ENCODE measurements at places on chromosomes 7 and 10.

DNA sequence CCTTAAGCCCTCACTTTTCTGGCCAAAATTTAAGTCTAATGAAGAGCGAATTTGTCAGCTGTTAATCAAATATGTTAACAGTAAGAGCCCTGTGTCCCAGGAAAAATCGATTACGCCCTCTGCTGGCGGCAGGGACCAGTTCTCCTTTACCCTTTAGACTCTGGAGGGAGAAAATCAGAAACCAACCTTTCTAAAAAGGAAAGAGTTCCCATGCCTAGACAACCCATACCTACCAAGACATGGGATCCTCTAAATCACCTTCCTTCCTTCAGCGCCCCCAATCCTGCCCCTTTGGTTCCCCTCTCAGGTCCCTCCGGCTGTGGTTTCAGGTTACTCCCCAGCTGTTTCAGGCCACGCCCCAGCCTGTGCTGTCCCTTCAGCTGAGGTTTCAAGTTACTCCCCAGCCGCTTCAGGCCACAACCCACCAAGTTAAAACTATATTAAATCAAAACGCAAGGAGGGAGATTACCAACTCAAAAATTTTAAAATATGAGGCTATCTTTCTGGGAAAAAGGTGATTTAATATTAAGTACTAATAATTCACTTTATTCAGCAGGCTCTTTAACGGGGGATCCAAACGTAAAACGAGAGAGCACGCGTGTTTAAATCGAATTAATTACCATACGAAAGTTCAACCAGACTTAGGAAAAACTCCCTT lies 1.4 kb upstream of the AKR1B15 start:
- H3K4me1 ChIP-seq: no peaks in the 10 kb centered on the region
- H3K4me3 ChIP-seq: no peak overlapping the region
- H3K36me3 ChIP-seq: no peaks in the 10 kb centered on the region
- peak; percentile 83 for DNase-seq
- no peaks in the 10 kb centered on the region for H3K27me3 ChIP-seq
- H3K27ac ChIP-seq: no peak overlapping the region

DNA sequence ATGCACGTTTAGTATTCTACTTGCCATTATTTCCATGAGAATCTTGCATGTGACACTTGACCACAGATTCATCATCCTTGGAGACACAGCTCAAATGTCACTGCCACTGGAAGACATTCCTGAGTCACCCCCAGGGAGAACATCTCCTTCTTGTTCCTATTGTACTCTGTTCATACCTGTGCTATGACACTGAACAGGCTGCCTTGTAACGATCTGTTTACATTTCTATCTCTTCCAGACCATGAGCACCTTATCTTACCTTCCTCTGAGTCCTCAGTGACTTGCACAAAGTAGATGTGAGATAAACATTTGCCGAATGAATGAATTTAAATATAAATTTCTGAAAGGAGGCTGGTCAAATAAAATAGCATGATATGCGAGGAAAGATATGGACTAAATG lies 331.9 kb upstream of the LRRN3 start:
- H3K4me1 ChIP-seq: no peaks in the 10 kb centered on the region
- H3K27me3 ChIP-seq: no peaks in the 10 kb centered on the region
- no peak overlapping the region for H3K27ac ChIP-seq
- no peak for DNase-seq

GRCh38 chr7:75985009-75985517 lies 9.3 kb downstream of the TMEM120A start:
- DNase-seq: no peak
- H3K4me3 ChIP-seq: no peak overlapping the region
- no peak overlapping the region for H3K27ac ChIP-seq
- peaks cover 17% of the 10 kb centered on the region for H3K4me1 ChIP-seq
- no peaks in the 10 kb centered on the region for H3K27me3 ChIP-seq

DNA sequence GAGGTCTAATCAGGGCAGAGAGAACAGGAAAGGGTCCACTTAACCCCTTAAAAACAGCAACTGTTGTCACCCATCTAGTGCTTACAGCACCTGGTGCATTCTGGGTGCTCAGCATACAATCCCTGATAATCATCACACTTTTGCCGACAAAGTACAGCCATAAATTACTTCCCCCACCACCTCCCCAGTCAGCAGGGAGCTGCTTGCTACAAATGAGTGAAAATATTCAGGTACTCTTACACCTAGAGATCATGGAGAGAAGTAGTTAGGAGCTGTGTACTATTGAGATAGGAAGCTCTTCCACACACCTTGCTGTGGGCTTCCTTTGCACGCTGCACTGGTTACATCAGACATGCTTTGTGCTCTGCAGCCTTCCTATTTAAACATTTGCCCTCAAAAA lies 723.5 kb upstream of the GALNT17 start:
- no peak overlapping the region for H3K27ac ChIP-seq
- H3K36me3 ChIP-seq: no peaks in the 10 kb centered on the region

GRCh38 chr10:94066411-94066810 lies 72.7 kb downstream of the PLCE1 start:
- H3K27me3 ChIP-seq: no peaks in the 10 kb centered on the region
- no peak for DNase-seq
- H3K27ac ChIP-seq: no peak overlapping the region
- peaks cover 24% of the 10 kb centered on the region for H3K4me1 ChIP-seq

DNA sequence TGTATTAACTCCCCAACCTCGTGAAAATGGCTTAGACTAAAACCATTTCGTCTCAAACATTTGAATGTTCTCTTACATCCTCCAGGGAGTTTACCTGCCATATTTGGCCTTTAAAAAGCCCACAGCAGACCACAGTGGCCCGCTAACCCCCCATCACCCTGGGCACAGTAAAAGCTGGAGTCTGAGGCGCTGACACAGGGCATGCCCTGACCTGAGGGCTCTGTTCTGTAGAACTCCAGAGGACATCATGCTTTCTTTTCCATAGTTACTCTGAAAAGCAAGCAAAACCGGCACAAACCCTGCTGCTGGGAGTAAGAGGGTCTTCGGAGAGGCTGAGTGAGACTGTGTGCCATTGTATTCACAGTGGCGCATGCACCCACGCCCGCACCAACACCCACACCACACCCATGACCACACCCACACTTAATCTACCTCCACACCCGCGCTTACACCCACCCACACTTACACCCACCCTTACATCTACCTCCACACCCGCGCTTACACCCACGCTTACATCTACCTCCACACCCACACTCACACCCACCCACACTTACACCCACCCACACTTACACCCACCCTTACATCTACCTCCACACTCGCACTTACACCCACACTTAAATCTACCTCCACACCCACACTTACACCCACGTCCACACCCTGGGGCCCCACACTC lies 32.1 kb downstream of the LRRC27 start:
- DNase-seq: no peak
- H3K4me1 ChIP-seq: no peaks in the 10 kb centered on the region
- no peak overlapping the region for H3K27ac ChIP-seq
- H3K36me3 ChIP-seq: peaks cover 11% of the 10 kb centered on the region
- no peak overlapping the region for H3K4me3 ChIP-seq

DNA sequence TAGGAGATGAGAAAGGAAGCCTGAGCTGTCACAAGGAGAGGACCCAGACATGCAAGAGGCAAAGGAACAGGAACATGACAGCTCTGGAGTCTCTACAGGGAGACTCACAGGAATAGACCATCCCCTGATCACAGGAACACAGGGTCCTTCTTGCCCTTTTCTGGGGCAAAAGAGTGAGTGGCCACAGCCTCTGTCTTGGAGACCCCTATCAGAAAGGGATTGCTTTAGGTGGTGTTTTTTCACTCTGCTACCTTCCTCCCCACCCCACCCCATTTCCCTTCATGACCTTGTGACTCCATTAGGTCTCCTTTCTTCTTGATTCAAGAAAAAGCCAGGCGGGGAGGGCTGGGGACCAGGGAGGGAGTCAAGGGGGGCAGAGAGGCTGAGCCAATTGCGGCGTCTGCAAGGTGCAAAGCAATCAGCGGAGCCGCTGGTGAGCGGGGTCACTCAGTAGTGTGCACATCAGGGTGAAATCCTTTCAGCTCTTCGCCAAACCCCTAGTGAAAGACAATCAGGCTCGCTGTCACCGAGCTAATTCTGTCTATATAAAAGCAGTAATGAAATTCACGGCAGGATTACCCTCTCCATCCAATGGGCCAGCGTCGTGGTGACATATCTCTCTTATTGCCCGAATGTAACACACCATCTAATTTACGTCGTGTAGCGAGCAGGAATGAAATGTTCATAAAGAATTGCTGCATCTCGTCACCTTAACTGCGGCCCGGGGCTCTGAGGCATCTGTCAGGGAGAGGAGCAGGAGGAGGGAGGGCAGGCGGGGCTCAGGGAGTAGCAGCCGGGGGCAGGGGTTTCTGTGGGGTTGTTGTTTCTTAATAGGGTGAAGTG lies 31.5 kb upstream of the BTRC start:
- H3K36me3 ChIP-seq: no peaks in the 10 kb centered on the region
- no peak overlapping the region for H3K27ac ChIP-seq
- no peaks in the 10 kb centered on the region for H3K4me1 ChIP-seq
- DNase-seq: no peak
- H3K27me3 ChIP-seq: peaks cover 22% of the 10 kb centered on the region

DNA sequence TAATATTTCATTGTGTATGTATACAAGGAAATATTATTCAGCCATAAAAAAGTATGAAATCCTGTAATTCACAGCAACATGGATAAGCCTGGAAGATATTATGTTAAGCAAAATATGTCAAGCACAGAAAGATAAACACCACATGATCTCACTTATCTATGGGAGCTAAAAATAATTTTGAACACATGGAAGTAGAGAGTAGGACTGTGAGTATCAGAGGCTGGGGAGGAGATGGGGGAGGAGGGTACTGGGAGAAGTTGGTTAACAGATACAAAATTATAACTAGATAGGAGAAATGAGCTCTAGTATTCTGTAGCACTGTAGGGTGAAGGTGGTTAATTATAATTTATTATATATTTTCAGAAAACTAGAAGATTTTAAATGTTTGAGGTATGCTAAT lies 132.7 kb downstream of the DOCK4 start:
- H3K4me3 ChIP-seq: no peak overlapping the region
- H3K27me3 ChIP-seq: no peaks in the 10 kb centered on the region
- no peaks in the 10 kb centered on the region for H3K36me3 ChIP-seq
- no peak overlapping the region for H3K27ac ChIP-seq
- no peaks in the 10 kb centered on the region for H3K4me1 ChIP-seq

DNA sequence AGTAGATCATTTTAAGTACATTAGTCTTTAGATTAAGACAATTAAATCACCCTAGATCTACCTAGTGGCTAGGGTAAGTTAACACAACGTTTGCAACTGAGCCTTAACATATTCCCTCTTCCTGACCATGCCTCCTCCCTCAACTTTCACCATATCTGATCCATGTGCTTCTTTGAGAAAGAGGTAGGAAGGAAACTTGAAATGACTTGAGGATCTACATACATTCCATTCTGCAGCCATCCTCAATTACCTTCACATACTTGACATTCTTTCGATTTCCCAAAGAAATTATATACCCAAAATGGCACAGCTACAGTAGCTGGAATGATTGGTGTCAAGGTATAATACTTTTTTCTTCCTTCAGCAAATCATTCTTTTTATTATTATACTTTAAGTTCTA lies 12.9 kb upstream of the SEPTIN7 start:
- DNase-seq: no peak
- no peaks in the 10 kb centered on the region for H3K27me3 ChIP-seq
- no peak overlapping the region for H3K4me3 ChIP-seq
- H3K36me3 ChIP-seq: no peaks in the 10 kb centered on the region
- no peak overlapping the region for H3K27ac ChIP-seq

DNA sequence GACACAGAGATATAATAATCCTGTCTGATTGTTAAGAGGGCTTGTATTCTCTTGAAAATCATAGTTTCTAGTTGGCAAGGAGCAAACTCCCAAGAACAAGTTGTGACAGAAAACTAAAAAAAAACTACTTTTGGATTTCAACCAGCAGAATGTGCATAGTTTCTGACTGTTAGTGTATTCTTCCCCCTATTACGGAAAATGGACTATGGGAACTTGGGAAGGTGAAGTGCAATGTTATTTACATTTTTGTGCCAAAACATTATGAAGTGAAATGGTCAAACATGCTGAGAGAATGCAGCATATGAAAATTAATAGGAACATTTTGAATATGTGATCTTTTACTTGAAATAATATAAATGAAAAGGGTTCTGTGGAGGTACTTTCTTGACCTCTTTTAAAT lies 660.8 kb downstream of the SUGCT start:
- H3K27ac ChIP-seq: no peak overlapping the region
- H3K4me1 ChIP-seq: no peaks in the 10 kb centered on the region
- no peaks in the 10 kb centered on the region for H3K36me3 ChIP-seq
- no peaks in the 10 kb centered on the region for H3K27me3 ChIP-seq
- DNase-seq: no peak

DNA sequence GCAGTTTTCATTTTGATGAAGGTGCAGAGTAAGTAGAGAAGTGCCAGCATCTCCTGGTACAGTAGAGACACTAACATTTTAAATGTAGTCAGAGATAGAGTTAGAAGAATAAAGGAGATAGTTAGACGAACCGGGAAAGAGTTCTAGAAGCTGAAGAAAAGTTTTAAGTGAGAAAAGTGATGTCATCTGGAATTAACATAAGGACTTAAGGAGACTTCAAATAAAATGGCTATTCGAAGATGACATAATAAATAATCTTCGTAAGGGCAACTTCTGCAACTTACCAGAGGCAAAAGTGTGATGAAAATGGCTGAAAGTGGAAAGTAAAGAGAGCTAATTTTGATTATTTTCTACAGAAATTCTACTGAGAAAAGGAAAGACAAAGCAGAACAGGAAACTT lies 20.4 kb downstream of the GNAT3 start:
- no peak overlapping the region for H3K4me3 ChIP-seq
- H3K36me3 ChIP-seq: no peaks in the 10 kb centered on the region
- H3K4me1 ChIP-seq: no peaks in the 10 kb centered on the region
- no peak for DNase-seq

DNA sequence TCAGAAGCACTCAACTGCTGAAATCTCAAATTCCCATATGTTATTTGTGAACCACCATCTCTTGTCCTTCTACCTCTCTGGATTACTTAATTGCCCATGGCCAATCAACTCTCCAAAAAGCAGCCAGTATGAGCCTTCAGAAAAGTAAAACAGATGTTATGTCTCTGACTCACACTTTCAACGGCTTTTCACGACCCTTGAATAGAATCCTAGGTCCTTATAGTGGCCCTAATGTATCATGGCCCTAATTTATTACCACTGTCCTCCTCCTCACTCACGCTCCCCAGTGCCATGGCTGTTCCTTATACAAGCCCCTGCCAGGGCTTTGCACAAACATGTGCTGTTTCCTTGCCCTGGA lies 20.0 kb downstream of the ZNF438 start:
- no peaks in the 10 kb centered on the region for H3K36me3 ChIP-seq
- no peaks in the 10 kb centered on the region for H3K27me3 ChIP-seq
- H3K4me3 ChIP-seq: no peak overlapping the region
- H3K27ac ChIP-seq: peak overlapping the region; percentile 2
- H3K4me1 ChIP-seq: no peaks in the 10 kb centered on the region

DNA sequence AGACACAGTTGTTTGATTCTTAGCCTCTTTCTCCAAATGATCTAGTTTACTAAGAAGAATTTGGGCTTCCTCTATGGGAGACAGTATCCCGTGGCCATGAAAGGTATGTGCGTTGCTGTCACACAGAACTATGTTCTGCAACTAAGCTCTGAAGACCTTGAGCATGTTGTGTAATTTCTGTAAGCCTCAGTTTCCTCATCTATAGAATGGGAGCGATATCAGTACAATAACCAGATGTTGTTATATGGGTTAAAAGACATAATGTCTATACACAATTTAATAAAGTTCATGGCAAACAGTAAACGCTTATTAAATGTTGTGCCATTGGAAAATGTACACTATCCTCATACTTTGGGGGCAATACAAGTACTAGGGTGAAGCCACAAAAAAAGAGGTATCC lies 185.5 kb upstream of the ASAH2 start:
- H3K27ac ChIP-seq: no peak overlapping the region
- DNase-seq: no peak
- H3K4me3 ChIP-seq: no peak overlapping the region
- peaks cover 5% of the 10 kb centered on the region for H3K4me1 ChIP-seq
- no peaks in the 10 kb centered on the region for H3K36me3 ChIP-seq
- H3K27me3 ChIP-seq: no peaks in the 10 kb centered on the region
